GM12891 (cell line): ENCODE measurements at places on chromosomes 12 and 14.

GRCh38 chr12:60577607-60578006 is 981.8 kb downstream of the SLC16A7 start:
- no peak for DNase-seq

DNA sequence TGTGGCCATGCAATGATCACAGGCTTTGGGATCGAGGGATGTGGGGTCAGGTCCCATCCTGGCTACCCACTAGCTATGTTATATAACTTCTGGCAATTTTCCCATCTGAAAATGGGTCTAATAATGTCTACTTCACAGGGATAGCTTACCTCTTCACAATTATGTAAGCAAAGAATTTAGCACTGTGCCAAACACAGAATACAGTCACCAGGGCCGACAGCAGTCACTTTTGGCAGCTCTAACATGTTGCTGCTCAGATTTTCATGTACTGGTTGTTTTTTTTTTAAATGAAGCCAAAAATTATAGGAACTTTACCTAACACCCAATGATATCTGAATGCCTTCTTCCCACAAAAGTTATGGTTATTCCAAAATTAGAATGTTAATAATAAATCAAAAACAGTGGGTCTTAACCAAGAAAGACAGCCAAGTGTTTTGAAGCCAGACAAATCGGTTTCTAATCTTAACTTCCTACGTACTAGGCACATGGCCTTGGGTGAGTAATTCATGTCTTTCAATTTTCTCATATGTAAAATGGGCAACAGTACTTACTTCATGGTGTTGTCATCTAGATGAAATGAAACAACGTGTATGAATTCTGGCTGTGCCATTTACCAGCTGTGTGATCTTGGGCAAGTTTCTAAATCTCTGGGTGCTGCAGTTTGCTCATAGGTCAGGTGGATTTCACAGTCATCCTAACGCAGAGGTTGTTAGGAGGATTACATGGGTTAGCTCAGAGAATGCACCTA is 13.0 kb upstream of the PCED1B start:
- DNase-seq, result no peak

DNA sequence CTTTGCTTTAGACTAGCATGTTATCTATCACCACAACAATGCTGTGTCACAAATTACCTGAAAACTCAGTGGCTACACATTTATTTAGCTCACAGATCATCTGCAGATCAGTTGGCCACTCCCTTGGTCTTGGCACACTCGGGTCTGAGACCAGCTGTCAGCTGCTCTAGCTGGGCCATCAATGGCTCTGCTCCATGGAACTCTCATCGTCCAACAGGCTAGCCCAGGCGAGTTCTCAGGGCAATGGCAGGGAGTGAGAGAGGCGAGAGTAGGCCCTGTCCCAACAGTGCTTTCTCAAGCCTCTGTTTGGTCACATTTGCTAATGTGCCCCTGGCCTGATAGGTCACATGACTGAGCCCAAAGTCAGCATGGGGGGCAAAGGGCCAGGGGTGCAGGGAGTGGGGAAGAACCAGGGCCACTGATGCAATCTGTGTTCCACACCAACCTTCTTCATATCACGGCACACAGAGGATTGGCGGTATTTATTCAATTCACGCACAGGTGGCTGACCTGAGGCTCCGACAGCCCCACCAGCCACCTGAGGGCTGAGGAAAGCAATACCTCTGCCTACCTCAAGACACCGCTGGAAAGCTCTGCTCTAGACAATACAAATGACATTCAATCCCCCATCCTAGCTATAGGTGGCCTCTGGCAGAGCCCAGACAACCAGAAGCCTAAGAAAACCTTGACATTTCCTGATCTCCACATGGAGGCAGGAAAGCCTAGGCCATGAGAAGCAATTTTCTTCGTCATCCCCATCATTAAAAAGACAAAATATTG is 82.5 kb downstream of the NT5DC3 start:
- DNase-seq, result no peak

- no peak for DNase-seq
Measured at GRCh38 chr12:109250523-109250922, 58.6 kb downstream of the FOXN4 start.

- no peak for DNase-seq
Measured at GRCh38 chr14:71204768-71205167, 297.5 kb downstream of the PCNX1 start.

DNA sequence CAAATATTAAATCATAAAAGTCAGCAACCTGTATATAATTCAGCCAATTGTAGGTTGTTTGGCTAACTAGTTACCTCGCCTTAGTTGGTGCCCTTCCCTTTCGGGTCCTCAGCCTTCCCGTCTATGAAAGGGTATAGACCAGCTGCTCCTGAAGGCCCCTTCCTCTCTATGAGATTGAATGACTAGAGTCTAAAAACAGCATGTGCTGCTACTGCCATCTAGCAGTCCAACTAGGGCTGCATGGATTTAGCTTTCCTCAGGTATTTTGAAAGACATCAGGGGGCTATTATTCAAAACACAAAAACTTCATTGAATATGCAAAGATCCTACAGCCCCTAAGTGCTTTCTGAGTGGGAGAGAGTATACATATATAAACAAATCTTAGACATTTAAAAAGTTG is 37.0 kb upstream of the TMEM263 start:
- DNase-seq, result no peak

GRCh38 chr14:105244334-105244733 is 4.0 kb upstream of the BTBD6 start:
- DNase-seq, result no peak

GRCh38 chr14:91274796-91275195 is 30.3 kb upstream of the GPR68 start:
- no peak for DNase-seq

DNA sequence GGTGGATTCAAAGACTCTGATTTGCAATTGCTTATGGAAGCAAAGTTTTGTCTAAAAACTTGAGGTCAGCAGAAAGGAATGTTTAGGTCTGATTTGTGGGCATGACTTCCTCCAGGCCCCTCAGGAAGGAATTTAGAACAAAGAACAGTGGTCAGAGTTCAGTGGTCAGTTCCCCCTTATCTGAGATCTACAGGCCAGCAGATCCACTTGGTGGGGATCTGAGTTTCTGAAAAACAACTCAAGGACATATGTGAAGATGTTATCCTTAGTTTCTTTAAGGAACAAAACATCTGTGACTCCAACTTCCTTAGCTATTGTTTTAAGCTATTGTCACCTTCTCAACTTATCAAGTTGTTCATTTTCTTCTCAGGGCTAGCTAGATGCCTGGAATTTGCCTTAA is 28.0 kb upstream of the NAA30 start:
- no peak for DNase-seq

DNA sequence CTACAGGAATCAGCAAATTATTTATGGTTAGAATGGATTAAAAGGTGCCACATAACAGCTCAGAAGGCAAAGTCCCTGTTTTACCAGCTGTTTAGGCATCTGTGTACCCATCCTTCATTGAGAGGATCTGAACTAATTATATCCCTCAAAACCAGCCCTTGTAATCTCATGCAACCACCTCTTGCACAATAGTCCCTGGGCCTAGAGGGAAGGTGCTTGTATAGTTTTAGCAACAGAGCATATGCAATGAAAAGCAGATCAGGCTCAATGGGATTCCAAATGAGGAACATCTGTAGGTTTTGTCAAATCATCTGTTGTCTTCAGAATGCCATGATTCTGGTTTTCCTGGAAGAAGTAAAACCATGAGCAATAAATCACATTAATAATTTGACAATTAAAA is 26.0 kb upstream of the GLIPR1L2 start:
- no peak for DNase-seq

- DNase-seq, result no peak
Measured at GRCh38 chr12:45232756-45233372, 17.0 kb downstream of the ANO6 start.

GRCh38 chr12:34406996-34407300 is 384.7 kb downstream of the ALG10 start:
- no peak for DNase-seq

DNA sequence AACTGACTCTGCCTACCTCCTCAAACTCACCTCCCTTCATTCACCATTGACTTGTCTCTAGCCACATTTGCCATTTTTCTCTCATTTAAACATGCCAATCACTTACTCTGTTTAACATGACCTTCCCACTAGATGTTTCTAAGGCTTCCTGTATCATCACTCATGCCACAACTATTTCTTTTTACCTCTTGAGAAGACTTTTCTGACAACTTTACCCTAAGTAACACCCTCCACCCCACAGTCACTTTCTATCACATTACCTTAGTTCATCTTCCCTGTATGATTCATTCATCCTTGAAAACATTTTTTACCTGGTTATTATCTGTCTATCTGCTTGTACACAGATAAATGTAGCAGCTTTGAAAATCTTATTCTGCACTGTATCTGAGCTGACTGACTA is 19.4 kb downstream of the PLCZ1 start:
- no peak for DNase-seq

DNA sequence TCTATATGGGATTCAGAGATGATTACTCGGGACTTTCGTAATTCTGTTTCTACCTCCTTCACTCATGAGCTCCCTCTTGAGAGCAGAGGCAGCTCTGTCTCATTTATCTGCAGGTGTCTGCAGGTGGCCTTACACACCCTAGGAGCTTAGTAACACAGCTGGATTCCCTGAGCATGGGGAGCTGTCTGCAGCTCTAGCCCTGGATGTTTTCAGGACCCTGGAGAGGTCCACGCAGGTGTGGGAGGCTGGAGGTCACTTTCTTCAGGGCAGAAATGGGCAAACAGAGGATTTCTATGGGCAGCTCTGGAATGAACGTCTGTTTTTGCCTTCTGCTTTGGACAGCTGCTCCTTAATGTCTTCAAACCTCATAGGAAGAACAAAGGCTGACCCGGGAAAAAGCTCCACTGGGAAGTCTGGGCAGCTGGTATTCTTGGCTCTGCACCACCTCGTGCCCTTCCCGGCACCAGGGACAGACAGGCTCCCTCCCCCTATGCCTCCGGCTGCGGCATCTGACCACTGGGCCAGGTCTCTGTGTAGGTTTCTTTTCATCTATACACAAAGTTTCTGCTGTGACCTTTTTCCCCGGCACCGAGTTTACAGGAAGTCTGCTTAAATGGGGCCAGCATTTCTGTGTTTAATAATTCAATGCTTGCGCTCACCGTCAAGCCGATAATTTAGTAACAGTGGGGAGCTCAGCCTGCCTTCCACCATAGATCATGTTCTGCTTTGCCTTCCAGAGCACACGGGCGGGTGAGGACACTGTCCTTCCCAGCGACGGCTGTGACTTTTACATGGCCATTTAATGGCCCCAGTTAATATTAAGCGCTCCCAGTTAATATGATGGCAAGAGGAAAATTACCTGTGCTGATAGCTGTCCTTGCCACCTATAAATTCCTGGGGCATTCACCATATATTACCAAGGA is 320.2 kb upstream of the SFSWAP start:
- DNase-seq, result no peak

- DNase-seq, result no peak
Measured at GRCh38 chr14:91123201-91123600, 9.3 kb downstream of the DGLUCY start.

- no peak for DNase-seq
Measured at GRCh38 chr14:76480426-76480825, 104.5 kb downstream of the ESRRB start.

DNA sequence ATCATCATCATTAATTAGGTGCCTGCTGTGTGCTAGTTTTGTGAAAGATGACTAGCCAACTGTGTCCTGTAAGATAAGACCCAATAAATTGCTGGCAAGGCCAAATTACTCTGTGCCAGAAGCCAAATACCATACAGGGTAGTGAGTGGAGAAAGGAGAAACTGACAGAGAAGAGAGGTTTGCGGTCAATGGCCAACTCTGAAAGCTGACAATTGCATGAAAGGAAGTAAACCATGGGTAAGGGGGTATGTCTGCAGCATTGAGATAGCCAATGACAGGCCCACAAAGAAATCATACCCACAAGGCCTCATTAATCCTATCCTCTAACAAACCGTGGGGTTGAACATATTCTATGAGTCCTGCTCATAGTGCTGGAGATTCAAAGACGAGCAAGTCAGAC is 236.6 kb upstream of the CCDC196 start:
- DNase-seq, result no peak

- DNase-seq, result no peak
Measured at GRCh38 chr12:86429824-86430223, 173.6 kb upstream of the MGAT4C start.

DNA sequence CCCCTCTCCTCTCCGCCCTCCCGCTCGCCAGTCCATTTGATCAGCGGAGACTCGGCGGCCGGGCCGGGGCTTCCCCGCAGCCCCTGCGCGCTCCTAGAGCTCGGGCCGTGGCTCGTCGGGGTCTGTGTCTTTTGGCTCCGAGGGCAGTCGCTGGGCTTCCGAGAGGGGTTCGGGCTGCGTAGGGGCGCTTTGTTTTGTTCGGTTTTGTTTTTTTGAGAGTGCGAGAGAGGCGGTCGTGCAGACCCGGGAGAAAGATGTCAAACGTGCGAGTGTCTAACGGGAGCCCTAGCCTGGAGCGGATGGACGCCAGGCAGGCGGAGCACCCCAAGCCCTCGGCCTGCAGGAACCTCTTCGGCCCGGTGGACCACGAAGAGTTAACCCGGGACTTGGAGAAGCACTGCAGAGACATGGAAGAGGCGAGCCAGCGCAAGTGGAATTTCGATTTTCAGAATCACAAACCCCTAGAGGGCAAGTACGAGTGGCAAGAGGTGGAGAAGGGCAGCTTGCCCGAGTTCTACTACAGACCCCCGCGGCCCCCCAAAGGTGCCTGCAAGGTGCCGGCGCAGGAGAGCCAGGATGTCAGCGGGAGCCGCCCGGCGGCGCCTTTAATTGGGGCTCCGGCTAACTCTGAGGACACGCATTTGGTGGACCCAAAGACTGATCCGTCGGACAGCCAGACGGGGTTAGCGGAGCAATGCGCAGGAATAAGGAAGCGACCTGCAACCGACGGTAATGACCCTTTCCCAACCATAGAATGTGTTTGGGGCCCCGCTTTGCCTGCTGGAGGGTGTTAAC is 615 bp downstream of the CDKN1B start:
- DNase-seq, result no peak

DNA sequence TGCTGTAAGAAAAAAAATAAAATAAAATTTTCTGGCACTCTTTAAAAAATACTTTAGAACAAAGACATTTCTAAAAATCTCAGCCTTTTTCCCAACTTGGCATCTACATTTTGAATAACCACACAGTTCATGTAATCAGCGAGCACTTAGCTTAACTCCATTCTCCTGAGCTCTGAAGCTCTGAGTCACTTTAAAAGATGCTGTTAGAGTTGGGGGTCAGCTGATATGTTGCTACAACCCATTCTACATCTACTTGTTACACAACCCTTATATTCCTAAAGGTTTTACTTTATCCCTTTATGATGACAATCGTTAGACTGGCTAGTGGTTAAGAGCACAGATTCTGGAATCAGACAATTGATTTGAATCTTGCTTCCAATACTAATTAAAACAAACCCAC is 48.3 kb downstream of the SLC41A2 start:
- no peak for DNase-seq

GRCh38 chr12:117966511-117966910 is 2.3 kb downstream of the KSR2 start:
- DNase-seq, result no peak

GRCh38 chr12:54658306-54659264 is 10.4 kb upstream of the DCD start:
- peak; percentile 47 for DNase-seq

- no peak for DNase-seq
Measured at GRCh38 chr12:124488520-124488919, 78.9 kb downstream of the NCOR2 start.
